ENCODE measurements at places on chromosomes 11 and 22. TPM values are rescaled to one million over a fixed set of nuclear protein-coding genes. Genes with fewer than 3 reads are reported as not detected.

The ACCS gene
- total RNA-seq: 4.8 TPM

The PHOX2A gene
- not detected for total RNA-seq

The MRGPRX3 gene
- not detected for total RNA-seq

The NUCB2 gene
- total RNA-seq: 69.1 TPM

The ACTN3 gene
- total RNA-seq: not detected

The LGALS12 gene
- total RNA-seq: 6.3 TPM

The CBLIF gene
- not detected for total RNA-seq

The SYT9 gene
- total RNA-seq: 0.10 TPM

The OR10G4 gene
- not detected for total RNA-seq

The DCHS1 gene
- total RNA-seq: 3.8 TPM

The HOATZ gene
- total RNA-seq: not detected

The B4GAT1 gene
- total RNA-seq: 0.84 TPM

The OR5A1 gene
- total RNA-seq: under 0.01 TPM

The OR4D5 gene
- total RNA-seq: not detected

The OR5T1 gene
- total RNA-seq: not detected

The SLC17A6 gene
- total RNA-seq: not detected

The ANKRD49 gene
- 96.1 TPM for total RNA-seq

The TOP3B gene
- total RNA-seq: 34.8 TPM

The TEX12 gene
- total RNA-seq: 0.63 TPM

The INSC gene
- 0.10 TPM for total RNA-seq

The KCNQ1OT1 gene
- 0.31 TPM for total RNA-seq

The KCNK4 gene
- total RNA-seq: not detected

The ART5 gene
- total RNA-seq: not detected

The CYP2D6 gene
- 0.84 TPM for total RNA-seq

The P2RY6 gene
- total RNA-seq: 0.42 TPM

The SRPRA gene
- total RNA-seq: 132 TPM

The MN1 gene
- total RNA-seq: 4.5 TPM

The PARVA gene
- 0.21 TPM for total RNA-seq

The MMP13 gene
- not detected for total RNA-seq

The TMPRSS4 gene
- total RNA-seq: not detected
